ENCODE measurements at places on chromosomes 2 and 18.

- H3K4me3 ChIP-seq, result no peak overlapping the region
- no peaks in the 10 kb centered on the region for H3K27me3 ChIP-seq
- no peaks in the 10 kb centered on the region for H3K36me3 ChIP-seq
- H3K4me1 ChIP-seq, result peaks cover 23% of the 10 kb centered on the region
- H3K27ac ChIP-seq, result no peak overlapping the region
Observed at GRCh38 chr2:8452979-8453903, 228.6 kb upstream of the ID2 start.

- H3K27ac ChIP-seq, result no peak overlapping the region
- H3K4me3 ChIP-seq, result no peak overlapping the region
- no peaks in the 10 kb centered on the region for H3K27me3 ChIP-seq
Observed at GRCh38 chr18:42620657-42621056, 494.8 kb downstream of the RIT2 start.

- H3K36me3 ChIP-seq, result no peaks in the 10 kb centered on the region
- peaks cover 10% of the 10 kb centered on the region for H3K27me3 ChIP-seq
- no peak overlapping the region for H3K27ac ChIP-seq
- no peak overlapping the region for H3K4me3 ChIP-seq
Observed at GRCh38 chr2:118047380-118047826, 33.5 kb upstream of the CCDC93 start.

DNA sequence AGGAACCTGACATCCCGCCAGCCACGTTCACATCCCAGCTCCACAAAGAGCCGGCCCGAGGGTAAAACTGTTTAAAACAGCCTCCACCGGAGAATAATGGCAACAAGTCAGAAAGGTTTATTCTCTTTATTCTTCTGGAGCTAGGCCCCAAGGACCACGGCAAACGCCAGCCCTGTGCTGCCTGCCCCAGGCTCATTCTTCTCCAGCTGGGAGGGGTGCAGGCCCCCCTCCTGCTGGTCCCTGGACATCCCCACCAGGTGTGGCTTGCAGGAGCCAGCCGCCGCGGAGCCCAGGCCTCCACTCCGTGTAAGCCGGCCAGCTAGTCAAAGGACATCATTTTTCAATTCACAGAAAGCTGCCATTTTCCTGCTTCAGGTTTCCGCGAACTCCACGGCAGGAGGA lies 65.8 kb upstream of the SALL3 start:
- H3K4me1 ChIP-seq, result peaks cover 17% of the 10 kb centered on the region
- H3K27me3 ChIP-seq, result peaks cover 23% of the 10 kb centered on the region
- no peaks in the 10 kb centered on the region for H3K36me3 ChIP-seq
- H3K4me3 ChIP-seq, result no peak overlapping the region
- DNase-seq, result no peak

DNA sequence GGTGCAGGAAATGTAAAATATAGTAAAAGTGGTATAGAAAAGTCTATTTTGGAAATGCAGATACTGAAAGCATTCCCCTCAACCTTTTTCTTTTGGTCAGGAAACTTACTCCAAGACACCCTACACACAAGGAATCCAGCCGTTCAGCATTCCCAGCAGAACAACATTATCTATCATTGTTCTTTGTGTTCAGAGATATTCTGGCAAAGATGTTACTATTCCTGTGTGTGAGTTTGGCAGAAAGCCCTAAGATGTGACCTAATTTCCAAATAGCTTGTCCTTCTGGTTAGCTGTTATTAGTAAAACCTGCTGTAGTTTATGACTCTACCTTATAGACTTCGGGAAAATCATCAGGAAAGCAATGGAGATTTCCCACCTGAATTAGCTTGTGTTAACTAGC lies 78.1 kb upstream of the PELI1 start:
- no peak for DNase-seq
- peaks cover 13% of the 10 kb centered on the region for H3K27me3 ChIP-seq
- no peaks in the 10 kb centered on the region for H3K4me1 ChIP-seq
- H3K36me3 ChIP-seq, result no peaks in the 10 kb centered on the region

- H3K4me1 ChIP-seq, result no peaks in the 10 kb centered on the region
- no peak overlapping the region for H3K4me3 ChIP-seq
- no peaks in the 10 kb centered on the region for H3K27me3 ChIP-seq
- H3K27ac ChIP-seq, result no peak overlapping the region
Observed at GRCh38 chr2:190959911-190960788, 53.8 kb downstream of the STAT1 start.

GRCh38 chr18:79395308-79395640 lies 456 bp upstream of the NFATC1 start:
- H3K27ac ChIP-seq, result no peak overlapping the region
- H3K4me1 ChIP-seq, result peaks cover 45% of the 10 kb centered on the region
- H3K4me3 ChIP-seq, result no peak overlapping the region
- no peaks in the 10 kb centered on the region for H3K36me3 ChIP-seq
- peaks cover 17% of the 10 kb centered on the region for H3K27me3 ChIP-seq

DNA sequence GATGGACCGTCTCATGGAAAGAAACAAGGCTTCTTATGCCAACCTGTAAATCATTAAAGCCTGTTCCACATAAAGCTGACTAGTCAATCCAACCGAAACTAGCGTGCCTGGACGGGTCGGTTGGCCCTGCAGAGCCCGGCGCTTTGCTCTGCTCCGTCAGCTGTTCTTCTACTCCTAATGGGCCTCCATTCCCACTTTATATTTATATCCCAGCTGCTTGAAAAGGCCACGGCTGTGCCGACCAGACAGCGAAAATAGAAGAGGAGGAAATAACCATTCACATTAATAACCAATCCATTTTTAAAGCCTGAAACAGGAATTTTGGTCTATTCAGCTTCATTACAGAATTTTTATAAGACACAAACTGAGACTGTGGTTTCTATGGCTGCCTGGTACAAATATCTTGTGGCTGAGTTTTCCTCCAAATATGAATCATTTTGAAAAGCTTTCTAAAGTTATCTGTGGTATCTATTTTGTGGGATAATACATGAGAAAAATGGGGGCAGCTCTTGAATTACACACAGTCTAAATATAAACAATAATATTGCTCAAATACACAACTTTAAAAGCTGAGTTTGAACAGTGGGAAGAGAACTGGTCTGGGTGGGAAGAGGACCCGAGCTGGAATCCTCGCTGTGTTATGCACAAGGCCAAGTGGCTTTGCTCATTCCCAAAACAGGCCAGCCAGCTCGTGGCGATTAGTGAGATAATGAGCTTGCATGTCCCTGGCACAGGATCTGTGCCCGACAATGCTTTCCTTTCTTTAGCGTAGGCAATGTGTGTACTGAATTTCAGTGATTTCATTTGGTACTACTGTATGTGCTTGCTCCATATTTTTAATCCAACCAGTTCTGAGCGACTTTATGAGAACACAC lies 10.5 kb upstream of the FAM124B start:
- H3K27me3 ChIP-seq, result peaks cover 3% of the 10 kb centered on the region
- no peak overlapping the region for H3K4me3 ChIP-seq
- no peak overlapping the region for H3K27ac ChIP-seq
- no peaks in the 10 kb centered on the region for H3K36me3 ChIP-seq
- no peak for DNase-seq
- peaks cover 2% of the 10 kb centered on the region for H3K4me1 ChIP-seq

- no peaks in the 10 kb centered on the region for H3K36me3 ChIP-seq
- H3K27ac ChIP-seq, result no peak overlapping the region
- DNase-seq, result no peak
- H3K4me3 ChIP-seq, result no peak overlapping the region
- no peaks in the 10 kb centered on the region for H3K27me3 ChIP-seq
- no peaks in the 10 kb centered on the region for H3K4me1 ChIP-seq
Observed at GRCh38 chr2:163210430-163210918, 371.9 kb upstream of the KCNH7 start.

GRCh38 chr2:121133551-121134319 lies 151.3 kb downstream of the TFCP2L1 start:
- H3K4me1 ChIP-seq, result no peaks in the 10 kb centered on the region
- H3K27me3 ChIP-seq, result peaks cover 6% of the 10 kb centered on the region
- no peaks in the 10 kb centered on the region for H3K36me3 ChIP-seq
- H3K27ac ChIP-seq, result no peak overlapping the region

GRCh38 chr2:47237375-47238334 lies 82.5 kb upstream of the STPG4 start:
- H3K27ac ChIP-seq, result no peak overlapping the region
- H3K4me3 ChIP-seq, result no peak overlapping the region
- H3K27me3 ChIP-seq, result peaks cover 29% of the 10 kb centered on the region
- no peaks in the 10 kb centered on the region for H3K36me3 ChIP-seq
- DNase-seq, result no peak
- no peaks in the 10 kb centered on the region for H3K4me1 ChIP-seq
